Stimulated activated CD4-positive, alpha-beta T cell treated with anti-CD3 and anti-CD28 coated beads, TNF-alpha, amount 100 ng/mL, for 24 hours (primary cell): ENCODE measurements at places on chromosomes 7 and 10.

- no peak for DNase-seq
Observed at GRCh38 chr10:61356354-61356753, 96.8 kb downstream of the TMEM26 start.

DNA sequence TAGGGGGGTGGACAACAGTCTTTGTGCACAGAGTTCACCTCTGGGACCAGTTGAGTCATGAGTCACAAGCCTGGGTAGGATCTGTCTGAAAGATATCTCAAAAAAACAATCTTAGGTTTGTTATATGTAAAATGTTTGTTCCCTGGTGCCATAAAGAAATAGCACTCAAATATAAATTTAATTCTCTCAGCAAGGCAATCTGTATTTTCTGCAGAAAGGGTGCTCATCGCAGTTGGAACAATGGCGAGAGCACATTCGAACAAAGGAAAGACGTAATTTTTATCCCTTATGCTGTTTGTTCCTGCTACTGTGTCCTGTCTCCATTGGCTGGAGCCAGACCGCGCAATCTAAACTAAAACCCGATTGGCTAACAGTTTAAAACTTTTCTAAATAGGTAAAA lies 63.7 kb downstream of the GALNT11 start:
- no peak for DNase-seq

DNA sequence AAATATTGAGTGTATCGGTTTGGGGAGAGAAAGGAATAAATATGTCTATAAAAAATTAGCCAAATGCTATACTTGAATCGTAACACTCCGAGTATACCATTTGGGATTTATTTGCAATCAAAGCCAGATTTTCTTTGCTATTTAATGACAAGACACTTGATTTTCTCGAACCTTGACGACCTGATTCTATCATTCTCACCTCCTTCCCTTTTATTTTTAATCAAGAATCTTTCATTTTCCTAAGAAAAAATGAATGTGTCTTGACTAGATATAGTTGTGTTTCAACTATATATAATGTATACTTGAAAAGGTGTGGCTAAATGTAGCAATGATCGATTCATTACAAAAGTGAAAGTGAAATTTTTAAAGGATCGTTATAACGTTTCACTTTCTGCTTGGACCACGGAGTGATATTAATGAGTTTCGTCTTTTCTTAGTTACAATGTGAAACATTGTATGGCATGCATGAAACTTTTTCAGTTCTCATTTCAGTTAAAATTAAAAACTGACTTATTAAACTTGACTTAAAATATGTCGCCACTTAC lies 562 bp downstream of the NUB1 start:
- no peak for DNase-seq

- DNase-seq, result no peak
Observed at GRCh38 chr10:61987537-61987936, 86.0 kb downstream of the ARID5B start.

DNA sequence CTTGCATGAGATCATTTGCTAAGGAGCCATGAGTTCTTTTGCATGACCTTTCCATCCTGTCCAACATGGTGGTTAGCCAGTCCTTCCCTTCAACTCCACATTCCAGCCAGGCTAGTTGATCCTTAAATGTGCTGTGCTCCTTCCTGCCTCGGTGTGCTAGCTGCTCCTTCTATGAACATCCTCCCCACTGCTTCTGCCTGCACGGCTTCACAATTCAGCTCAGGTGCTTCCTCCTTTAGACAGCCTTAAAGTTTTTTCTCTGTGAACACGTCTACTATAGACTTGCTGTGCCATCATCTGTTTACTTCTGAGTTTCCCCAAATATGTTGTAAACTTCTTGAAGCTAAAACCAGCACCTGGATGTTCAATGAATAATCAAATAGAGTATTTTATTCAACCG lies 95.5 kb downstream of the OTUD1 start:
- no peak for DNase-seq

GRCh38 chr7:26398427-26398755 lies 106.7 kb downstream of the SNX10 start:
- DNase-seq, result no peak

GRCh38 chr10:60384011-60384410 lies 5.7 kb downstream of the ANK3 start:
- DNase-seq, result no peak
